Suppressor macrophage (primary cell): ENCODE measurements at places on chromosomes 2 and 18.
A peak's percentile ranks its signal among the peaks of the same experiment; 100 is the strongest.

DNA sequence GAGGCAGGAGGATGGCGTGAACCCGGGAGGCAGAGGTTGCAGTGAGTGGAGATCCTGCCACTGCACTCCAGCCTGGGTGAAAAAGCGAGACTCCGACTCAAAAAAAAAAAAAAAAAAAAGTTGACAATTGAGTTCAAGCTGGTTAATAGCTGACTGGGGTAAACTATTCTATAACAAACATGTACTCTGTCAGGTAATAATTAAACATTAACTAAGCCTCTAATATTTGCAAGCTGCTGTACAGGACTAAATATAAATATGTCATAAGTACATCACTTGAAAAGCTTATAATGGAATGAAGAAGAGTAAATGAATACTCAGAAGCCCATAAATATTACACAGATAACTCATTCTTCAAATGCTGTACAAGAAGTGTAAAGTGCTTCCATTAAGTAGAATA lies 190.4 kb upstream of the CRIM1 start:
- DNase-seq = no peak

- DNase-seq = peak; percentile 68
These were observed 3.2 kb downstream of the TEKT4 start for GRCh38 chr2:94874277-94874997.

DNA sequence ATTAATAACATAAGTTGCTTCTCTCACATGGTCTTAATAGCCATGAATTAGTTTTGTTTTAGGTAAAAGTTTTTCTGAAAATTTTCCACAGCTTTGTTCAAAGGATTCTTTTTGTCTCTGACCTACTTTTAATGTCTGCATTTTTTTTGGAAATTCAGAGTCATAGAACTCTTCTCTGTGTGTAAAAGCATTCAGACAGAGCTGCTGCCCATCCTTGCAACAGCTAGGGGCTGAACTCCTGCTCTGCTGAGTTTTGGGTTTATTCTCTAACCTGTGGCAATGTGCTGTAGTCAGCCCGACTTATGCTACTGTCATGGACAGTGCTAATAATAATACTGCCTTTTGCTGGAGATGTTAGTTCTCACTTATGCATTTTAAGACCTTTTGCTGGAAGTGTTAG lies 44.1 kb downstream of the RALBP1 start:
- DNase-seq = no peak

DNA sequence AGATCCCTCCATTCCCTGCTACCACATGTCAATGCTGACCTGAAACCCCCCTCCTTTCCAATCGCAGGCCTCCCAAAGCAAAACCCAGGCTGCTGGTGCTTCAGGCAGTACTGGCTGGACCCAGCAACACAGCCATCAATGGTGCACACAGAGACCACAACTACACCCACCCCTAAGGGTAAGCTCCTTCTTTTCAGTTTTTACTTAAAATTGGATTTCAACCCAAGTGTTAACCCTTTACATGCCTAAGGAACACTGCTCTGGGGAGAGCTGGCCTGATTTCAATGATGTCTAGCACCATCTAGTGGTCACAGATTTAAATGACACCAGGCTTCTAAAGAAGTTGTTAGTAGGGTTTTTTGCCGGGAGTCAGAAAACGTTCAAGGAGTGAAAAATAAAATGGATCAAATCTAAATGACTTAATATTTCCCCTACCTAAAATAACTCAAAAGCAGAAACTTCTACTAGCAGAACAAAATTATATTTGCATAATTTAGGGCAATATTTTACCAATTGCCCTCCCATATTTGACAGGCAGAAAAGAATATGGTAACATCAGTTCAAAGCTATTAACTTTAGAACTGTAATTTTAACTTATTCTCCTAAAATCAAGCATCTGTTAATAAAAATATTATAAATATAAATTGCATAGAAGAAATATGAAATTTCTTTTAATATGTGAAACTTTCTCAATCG lies 24.6 kb downstream of the FECH start:
- peak; percentile 57 for DNase-seq

DNA sequence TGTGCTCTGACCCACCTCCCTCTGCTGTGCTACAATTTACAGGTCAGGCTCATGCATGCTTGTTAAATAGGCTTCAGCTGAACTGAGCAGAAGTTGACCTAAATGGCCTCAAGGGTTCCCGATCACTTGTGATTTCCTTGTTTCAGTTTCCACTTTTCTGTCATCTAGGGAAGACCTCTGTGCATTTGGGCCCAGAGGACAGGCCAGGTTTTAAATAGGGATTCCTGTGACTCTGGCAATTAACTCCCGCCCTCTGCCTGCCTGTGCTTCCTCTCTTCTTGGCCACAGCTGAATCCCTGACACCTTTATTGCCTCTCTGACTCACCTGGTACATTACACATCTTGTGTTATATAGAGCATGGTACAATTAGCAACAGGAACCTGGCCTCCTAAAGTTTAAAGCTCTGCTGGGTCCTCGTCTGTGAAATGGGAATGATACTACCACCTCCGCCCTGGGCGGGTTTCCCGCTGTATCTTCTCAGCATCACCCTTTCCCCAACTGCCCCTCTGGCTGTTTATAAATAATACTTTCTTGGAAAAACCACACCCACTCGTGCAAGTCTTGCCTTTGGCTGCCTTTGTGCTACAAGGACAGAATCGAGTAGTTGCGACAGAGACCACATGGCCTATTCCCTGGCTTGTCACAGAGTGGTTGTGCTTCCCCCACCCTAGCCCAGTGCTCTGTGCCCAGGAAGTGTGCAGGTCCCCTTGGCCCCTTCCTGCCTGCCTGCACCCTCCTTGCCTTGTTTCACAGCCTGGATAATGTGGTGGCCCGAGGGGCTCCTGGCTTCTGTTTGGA lies 7.9 kb downstream of the CABLES1 start:
- DNase-seq = peak; percentile 63

- DNase-seq = no peak
These were observed 20.6 kb upstream of the SPTBN1 start for GRCh38 chr2:54435325-54436226.

DNA sequence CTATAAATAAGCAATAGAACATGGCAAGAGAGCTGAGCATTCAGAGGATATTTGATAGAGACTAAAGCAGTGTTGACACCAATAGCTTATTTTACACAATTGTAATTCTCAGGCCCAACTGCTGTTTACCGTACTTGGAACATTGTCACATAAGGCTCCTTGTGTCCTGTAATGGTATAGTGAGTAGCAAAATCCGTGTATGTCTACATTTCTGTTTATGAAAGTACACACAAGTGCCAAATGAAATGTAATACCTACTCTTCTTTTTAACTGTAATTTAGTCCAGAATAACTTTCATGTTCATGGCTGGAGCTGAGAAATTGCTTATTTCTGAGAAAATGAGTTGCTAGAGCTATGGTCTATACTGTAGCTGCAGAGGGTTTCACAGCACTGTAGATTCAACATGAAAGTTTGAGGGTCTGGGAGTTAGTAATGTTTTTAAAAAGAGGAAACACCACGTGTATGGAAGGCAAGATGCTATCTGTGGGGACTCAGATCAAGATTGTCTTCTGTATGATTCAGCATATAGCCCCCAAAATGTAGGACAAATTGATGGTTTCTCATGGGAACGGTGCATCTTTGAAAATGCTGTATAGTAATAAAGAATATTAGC lies 110.2 kb upstream of the NOSTRIN start:
- DNase-seq = no peak

DNA sequence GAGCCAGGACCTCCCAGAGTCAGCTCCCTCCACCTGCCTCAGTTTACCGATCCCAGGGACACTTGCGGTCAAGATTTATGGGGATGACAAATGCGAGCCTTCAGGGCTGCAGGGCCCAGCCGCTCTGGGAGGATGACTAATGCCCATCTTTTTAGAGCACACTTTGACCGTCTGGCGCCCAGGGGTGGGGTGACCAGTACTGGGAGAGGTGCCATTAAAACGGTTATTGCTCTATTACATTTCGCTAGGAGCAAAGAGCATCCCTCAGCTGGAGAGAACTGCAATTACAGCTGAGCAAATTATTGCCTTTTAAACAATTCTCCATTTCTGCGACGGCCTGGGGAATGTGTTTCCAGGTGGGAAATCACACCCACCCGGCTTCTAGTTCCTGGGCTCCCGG lies 42.6 kb upstream of the HPCAL1 start:
- no peak for DNase-seq

DNA sequence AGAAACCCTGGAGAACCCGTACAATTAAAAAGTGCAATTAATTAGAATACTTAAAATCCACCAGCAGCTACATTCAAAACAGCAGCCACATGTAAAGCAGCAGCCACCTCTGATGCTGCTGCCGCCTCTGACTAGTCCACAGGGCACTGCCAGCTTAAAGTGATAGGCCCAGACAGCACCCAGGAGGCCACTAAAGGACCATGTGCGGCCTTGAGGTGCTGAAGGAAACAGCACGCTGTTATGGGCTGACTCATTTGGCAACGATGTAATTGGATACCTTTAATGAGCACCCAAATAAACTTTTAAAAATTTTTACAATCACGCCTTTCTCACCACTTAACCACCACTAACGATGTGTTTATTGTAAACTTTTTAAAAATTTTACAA lies 209.3 kb upstream of the NCKAP5 start:
- no peak for DNase-seq

DNA sequence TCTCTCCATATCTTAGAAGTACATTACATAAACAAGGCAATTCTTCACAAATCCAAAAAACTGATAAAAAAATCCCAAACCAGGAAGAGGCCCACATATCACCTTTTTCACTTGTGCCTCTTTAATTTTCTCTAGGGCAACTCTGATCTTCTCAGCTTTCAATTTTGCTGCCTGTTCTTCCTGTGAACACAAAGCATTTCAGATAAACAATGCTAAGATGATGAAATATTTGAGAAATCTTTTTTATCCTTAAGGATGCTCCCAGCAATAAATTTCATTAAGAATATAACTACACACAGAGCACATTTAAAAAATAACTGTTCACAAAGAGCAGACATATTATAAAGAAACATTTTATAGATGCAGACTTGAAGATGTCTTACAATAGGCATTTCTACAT lies 73.4 kb downstream of the RAPH1 start:
- no peak for DNase-seq

DNA sequence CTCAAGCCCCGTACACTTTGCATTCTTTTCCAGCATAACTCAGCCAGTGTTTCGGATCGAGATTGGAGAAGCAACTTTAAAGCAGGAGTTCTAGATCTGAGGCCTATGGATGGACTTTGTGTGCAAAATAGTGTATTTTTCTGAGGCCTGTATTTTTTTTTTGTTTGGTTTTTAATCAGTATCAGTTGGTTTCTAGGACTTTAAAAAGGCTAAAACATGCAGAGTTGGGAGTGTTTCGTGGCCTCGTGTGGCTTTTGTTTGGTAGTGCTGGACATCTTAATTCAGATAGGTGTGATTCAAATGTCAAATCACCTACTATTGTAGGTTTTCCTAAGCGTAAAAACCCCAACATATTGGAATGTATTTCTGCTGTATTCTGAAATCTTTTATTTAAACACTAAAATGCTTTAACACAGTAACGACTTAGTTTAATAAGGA lies 282 bp upstream of the PUS10 start:
- no peak for DNase-seq

DNA sequence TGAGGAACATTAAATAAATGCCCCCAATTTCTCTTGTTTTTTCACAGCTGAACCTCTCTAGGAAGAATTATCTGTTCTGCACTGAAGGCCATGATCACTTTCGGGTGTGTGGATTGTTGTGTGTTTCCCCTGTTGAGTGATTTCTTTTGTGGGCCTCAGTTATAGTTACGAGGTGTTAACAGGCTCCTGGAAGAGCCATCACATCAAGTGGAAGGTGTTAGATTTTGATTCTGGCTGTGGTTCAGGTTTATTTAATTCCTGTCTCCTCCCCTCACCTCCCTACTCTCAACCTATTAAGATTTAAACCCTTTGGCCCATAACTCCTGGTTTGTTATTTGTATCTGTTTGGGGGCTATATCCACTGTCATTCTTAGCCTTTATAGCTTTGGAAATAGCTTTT lies 182.8 kb downstream of the AGPS start:
- DNase-seq = no peak

DNA sequence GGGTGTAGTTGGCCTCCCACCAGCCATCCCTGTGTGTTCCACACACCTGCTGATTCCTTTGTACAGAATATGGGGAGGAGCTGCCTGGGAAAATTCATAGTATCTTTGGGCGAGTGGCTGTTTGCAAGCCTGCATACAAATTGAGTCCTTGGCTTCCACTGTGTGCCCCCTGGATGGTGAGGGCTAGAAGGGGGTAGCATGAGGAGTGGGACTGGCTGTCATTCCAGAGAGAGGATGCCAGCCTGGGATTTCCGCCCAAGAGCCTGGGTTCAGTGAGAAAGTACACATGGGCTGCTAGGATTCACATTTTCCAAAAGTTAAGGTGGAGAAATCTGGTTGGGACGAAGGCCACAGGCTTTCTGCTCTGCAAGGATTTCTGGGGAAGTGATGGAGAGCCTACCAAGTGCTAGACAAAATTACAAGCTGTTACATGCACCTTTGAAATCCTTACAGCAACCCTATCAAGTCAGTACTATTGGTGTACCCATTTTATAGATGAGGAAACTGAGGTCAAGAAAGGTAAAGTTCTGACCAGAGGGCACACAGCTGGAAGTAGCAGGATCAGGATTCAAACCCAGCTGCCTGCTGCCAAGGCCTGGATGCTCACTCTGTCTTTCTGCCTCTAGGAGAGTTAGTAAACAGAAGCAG lies 606 bp upstream of the TOGARAM2 start:
- DNase-seq = no peak

DNA sequence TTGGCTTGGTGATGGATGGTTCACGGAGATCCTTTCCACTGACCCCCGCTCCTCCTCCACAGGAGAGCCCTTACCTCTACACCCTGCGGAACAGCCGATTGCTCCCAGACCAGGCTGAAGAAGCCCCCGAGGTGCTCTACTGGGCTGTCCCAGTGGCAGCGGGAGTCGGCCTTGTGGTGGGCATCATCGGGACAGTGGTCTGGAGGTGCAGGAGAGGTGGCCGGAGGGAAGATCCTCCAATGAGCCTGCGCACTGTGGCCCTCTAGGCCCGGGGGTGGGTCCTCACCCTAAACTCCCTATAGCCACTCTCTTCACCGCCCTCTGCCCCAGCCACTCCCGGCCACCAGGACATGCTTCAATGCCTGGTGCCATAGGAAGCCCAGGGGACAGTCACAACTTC lies 108.8 kb upstream of the PPP1CB start:
- no peak for DNase-seq

GRCh38 chr2:56009758-56010458 lies 86.3 kb upstream of the EFEMP1 start:
- DNase-seq = peak; percentile 33
